ENCODE measurements at places on chromosomes 7 and 10.
A peak's percentile ranks its signal among the peaks of the same experiment; 100 is the strongest.

DNA sequence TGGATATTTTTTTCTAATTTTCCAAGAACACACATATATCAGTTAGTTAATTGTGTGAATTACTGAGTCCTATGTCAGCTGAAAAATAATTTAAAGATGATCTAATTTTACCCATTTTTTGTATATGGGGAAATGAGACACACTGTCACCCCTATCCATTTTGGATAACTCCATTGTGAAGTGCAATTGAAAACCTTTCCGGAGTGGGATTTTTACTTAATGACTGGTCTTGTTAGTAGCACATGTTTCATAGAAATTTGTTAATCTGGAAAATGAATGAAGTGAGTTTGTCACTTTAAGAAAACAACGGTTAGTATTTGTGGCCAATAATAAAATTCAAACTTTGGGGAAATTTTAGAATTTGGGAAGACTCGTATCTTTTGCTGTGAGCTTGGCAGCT, 2.0 kb downstream of the GARS1 start:
- DNase-seq: no peak

DNA sequence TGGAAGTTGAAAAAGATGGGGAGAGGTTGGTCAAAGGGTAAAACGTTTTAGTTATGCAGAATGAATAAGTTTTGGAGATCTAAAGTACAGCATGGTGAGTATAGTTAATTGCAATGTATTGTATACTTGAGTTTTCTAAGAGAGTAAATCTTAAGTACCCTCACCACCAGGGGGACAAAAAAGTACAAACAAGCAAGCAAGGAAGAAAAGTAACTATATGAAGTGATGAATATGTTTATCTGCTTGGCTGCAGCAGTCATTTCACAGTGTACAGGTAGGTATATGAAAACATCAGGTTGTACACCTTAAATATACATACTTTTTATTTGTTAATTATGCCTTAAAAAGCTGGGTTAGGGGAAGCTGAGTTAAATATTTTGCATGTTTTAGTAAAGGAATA, 157.3 kb downstream of the PCLO start:
- DNase-seq: no peak

DNA sequence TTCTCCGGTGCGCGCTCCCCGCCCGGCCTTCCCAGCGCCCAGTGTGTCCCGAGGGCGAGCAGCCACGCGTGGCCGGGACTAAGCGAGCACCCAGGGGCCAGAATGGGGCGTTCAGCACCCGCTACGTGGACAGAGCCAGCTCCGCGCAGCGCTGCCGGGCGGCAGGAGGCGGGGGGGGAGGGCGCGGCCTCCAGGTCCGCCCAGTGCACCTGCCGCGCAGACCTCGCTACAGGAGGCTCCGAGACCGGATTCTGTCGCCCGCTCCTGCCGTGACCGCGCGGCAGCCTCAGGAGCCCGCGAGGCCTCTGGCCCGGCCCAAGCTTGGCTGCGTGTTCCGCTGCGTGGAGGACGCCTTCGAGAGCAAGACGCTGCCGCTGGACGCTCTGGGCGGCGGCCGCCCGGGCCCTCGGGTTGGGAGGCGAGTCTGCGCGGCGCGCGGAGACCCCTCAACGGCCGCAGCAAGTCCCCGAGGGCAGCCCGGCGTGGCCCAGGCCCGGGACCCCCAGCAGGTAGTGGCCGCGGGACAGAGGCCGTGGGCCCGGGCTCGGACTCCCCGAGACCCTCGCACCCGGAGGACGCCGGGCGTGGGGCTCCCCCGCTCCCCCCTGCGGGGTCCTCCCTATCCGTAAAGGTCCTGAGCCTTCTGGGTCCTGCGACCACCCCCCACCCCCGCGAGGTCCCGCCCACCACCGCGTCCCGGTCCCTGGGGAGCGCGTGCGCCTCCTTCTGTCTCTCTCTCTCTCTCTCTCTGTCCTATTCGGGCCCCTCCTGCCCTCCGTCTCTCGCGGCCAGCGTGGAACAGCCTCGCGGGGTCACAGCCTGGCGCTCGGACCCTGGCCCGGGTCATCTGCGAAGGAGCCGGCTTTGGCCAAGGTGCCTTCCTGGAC, 904 bp upstream of the DPYSL4 start:
- peak; percentile 59 for DNase-seq

DNA sequence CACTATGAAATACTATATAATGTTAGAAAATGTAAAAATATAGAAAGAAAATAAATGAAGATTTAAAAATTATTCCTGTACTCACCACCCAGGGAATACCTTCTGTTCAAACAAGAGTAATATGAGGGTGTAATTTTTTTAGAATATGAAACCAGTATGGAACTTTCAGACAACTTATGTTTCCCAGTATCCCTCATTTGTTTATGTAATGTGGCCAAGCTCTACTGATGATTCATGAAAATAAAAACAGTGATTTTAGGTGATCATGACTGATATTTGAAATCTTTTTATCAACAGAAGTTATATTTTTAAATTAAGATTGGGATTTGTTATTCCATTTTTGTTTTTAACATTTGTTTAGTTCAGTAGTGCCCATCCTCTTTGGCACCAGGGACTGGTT, 18.8 kb downstream of the SLK start:
- DNase-seq: no peak

- DNase-seq: no peak
Observed at GRCh38 chr10:5469353-5470061, 29.9 kb downstream of the CALML5 start.

- DNase-seq: no peak
Observed at GRCh38 chr10:49106451-49106850, 8.9 kb downstream of the VSTM4 start.

DNA sequence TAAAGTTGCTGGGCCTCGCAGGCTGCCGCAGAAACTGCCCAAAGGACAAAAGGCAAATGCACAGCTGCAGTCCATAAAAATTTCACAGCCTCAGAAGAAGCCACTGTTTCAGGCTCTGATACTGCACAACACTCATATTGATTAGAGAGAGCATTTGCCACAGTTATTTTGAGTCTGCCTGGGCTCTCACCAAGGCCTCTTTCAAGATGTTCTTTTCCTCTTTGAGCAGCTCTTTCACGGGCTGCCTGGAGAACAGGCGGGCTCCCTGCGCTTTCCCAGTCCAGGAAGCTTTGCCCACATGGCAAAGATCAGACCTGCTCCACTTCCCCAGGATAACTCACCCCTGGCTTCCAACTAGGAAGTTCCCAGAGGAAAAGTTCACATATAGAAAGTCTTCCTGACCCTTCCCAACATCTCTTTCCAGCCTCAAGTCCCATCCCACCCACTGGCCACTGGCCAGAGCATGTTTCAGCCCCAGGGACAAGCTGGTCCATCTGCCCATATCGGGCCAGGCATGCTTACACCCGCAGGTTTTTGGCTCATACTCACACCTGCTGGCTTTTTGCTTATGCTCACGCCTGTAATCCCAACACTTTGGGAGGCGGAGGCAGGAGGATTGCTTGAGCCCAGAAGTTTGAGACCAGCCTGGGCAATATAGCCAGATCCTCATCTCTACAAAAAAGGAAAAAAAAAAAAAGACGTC, 3.3 kb downstream of the SLIT1 start:
- DNase-seq: no peak

DNA sequence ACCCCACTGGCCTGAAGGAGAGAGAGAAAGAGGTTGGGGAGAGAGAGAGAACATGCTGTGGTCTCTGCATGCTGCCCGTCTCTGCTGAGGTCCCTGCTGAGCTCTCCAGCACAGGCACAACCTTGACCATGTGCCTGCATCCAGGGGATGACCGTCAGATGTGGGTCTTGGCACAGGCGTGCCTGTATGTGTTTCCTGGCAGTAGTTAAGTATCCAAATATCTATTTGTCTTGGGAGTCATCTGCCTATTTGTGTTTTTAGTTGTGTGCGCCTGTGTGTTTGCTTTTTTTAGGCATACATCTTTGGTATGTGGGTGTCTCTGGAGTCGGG, 1.9 kb upstream of the UNC5B start:
- no peak for DNase-seq

DNA sequence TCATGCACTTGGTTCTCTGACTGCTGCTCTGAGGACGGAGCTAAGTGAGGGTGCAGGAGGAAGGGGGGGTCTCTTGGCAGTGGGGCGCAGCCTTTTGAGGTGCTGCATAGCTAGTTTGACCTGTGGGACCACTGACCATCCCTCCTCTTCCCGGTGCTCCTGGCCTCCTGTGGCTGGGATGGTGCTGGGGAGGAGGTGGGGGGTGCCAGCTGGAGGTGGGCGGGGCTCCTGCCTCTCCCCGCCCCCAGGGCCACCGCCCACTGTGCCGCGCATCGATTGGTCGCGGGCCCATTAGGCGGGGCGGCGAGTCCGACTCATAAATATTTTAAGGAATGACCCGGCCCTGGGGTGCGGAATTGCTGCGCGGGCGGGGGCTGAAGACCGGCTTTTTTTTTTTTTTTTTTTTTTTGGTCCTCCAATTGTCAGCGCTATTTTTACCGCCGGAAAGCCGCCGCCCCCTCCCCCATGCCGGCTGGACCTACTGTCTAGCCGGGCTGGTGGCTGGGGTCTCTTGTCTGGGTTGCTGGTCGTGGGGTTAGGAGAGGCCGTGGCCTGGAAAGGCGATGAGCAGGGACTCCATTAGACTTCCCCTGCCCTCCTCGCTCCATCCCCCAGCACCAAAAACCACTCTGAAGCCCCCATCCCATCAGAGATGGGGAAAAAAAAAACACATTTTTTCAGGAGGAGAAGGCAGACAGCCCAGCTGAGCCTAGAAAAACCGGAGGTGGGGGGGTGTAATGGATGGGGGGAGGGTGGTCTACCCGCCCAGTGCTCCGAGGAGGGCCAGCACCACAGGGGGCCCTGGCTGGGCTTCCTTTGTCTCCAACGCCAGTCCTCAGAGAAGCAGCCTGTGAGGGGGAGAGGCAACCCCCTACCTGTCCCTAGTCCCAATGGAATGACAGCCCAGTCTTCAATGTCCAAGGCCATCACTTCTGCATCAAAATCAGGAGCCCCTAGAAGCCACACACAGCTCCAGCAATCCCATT, 6.4 kb downstream of the SH2B2 start:
- no peak for DNase-seq

- no peak for DNase-seq
Observed at GRCh38 chr7:21450941-21451340, 23.1 kb downstream of the SP4 start.

GRCh38 chr7:133674079-133674763, 421.3 kb downstream of the EXOC4 start:
- DNase-seq: no peak

DNA sequence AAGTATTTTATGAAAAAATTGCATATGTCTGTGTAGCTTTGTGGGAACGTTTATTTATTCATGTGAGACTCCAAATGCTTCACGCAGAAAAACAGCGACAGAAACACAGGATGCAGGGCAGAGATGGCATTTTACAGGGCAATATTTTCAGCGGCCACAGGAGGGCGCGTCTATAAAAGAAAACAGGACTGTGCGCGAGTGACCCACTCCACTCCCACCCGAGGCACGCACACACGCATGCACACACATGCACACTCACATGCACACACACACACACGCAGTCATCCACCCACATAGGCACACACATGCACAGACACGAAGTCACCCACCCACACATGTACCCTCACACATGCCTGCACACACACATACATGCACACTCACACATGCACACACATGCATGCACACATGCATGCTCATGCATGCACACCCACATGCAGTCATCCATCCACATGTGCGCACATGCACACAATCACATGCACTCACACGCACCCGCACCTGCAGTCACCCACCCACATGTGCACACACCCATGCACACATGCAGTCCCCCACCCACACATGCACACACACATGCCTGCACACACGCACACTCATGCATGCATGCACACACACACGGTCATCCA, 96.3 kb downstream of the DNAJB6 start:
- DNase-seq: peak; percentile 63

GRCh38 chr7:19030281-19030680, 87.2 kb downstream of the TWIST1 start:
- DNase-seq: no peak

- no peak for DNase-seq
Observed at GRCh38 chr7:2478399-2478785, 2.2 kb upstream of the GRIFIN start.

DNA sequence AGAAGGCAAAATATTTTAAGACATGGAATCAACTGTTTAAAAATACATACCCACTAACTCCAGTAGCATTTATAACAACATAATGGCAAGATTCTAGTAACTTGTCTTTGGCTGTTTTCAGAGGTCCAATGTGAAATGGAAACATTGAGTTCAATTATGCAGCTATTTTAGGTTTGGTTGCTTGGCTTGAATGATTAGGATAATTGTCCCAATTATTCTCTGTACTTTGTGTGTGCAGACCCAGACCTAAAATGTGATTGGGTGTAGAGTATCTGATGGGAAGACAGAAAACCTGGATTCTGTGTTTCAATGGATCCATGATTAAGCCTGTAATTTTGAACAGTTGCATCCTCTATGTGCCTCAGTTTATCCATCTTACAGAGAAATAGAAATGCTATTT, 392.7 kb upstream of the NFE2L3 start:
- no peak for DNase-seq

- DNase-seq: no peak
Observed at GRCh38 chr7:57789130-57789529, 339.2 kb downstream of the ZNF716 start.

GRCh38 chr7:39300276-39300675, 265.9 kb upstream of the YAE1 start:
- no peak for DNase-seq

DNA sequence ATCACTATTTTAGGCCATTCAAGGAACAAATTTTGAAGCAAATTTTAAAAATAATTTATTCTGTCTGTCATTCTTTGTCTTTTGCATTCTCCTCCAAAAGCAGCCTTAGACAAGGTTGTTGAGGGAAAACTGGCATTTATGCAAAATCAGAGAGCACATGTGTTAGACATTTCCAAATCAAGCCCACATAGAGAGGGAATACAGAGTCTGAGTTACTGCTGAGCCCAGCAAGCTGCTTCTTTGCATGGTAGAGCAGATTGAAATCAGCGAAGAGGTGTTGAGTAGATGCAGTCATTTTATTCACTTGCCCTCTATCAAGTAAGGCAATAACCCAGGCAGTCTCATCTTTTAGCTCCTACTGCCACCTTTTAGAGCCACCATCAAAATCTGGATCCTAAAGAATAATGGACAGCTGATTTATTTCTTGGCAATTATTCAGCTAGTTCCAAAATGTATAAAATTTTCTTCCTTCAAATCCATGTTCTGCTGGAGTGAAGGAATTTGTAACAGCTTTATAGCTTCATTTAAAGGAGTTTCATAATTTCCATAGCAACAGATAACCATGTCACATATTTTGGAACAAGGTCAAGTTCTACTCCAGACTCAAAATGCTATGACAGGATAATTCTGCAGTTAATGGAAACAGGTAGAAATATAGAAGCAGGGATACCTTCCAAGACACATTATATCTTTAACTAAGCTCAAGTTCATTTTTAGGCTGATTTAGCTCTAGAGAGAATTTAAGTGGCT, 7.3 kb upstream of the PCDH15 start:
- DNase-seq: no peak

DNA sequence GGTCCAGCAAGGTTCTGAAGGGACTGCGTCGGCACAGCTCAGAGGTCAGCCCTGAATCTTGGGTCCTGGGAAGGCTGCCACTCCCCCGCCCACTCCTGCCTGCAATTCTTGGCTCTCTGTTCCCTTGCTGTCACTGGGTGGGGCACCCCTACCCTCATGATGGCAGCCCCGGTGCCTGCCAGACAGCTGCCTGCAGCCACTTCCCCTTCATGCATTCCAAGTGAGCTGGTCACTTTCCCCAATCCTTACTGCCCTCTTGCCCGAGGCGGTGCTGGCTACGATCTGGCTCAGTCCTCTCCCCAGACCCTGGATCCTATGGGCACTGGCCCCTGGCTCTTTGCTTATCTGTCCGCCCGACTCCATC, 14.2 kb downstream of the MYL10 start:
- DNase-seq: no peak

GRCh38 chr7:30595436-30596013, 847 bp downstream of the GARS1 start:
- DNase-seq: peak; percentile 5

GRCh38 chr7:25012254-25012653, 32.3 kb upstream of the OSBPL3 start:
- no peak for DNase-seq

Data from CD4-positive, alpha-beta T cell treated with Interleukin-17A for 1 hour (primary cell).